ENCODE measurements at places on chromosomes 5 and 9.

GRCh38 chr9:91814753-91815152, 135.3 kb downstream of the ROR2 start:
- no peak for DNase-seq

GRCh38 chr5:115510145-115510645, 34.4 kb downstream of the FEM1C start:
- DNase-seq: no peak

- no peak for DNase-seq
These were observed 206.7 kb downstream of the ARRDC3 start for GRCh38 chr5:91176288-91177016.

- DNase-seq: no peak
These were observed 64.6 kb upstream of the CAST start for GRCh38 chr5:96597438-96598020.

DNA sequence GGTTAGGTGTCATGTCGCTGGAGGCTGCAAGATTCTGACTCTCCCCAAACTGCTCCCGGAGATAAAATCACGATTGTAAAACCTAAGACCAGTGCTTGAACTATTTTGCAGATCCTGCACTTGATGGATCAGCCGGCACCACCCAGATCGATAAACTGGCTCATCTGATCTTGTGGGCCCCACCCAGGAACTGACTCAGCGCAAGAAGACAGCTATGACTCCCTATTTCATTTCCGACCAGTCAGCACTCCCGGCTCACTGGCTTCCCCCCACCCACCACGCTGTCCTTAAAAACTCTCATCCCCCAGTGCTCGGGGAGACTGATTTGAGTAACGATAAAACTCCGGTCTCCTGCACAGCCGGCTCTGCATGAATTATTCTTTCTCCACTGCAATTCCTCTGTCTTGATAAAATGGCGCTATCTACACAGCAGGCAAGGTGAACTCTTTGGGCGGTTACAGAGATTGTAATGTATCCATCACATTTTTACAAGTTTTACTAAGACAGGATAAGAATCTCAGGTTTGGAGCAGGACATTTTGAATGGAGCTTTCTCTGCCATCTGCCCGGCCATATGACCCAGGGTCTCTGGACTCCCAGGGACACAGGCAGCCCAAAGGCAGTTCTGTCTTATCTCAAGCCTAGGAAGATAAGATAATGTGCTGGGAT, 10.6 kb upstream of the PPP1R26 start:
- no peak for DNase-seq

- DNase-seq: no peak
These were observed 19.8 kb upstream of the FAM151B start for GRCh38 chr5:80468131-80468530.

- no peak for DNase-seq
These were observed 833.0 kb upstream of the COX7C start for GRCh38 chr5:85784746-85785145.

DNA sequence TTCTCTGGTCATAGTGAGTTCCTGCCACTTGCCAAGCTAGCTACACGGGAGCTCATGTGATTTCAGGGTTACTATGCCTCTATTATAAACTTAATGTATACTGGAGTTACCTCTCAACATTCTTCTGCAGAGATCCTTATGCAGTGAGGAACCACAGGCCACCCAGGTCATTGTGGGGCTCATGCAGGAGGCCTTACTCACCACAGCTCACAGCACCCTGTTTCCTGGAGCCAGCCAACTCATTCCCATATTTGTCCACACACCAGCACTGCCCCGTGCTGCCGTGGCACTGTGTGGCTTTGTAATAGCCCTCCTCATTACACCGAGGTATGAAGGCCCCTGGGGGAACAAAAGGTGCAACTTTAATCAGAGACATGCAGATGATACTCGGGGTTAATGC, 520.0 kb downstream of the SPOCK1 start:
- DNase-seq: no peak

- peak; percentile 45 for DNase-seq
These were observed 111.7 kb upstream of the PCAT7 start for GRCh38 chr9:94443032-94443722.

- DNase-seq: no peak
These were observed 69.2 kb downstream of the SPATA31D1 start for GRCh38 chr9:82057805-82058204.

DNA sequence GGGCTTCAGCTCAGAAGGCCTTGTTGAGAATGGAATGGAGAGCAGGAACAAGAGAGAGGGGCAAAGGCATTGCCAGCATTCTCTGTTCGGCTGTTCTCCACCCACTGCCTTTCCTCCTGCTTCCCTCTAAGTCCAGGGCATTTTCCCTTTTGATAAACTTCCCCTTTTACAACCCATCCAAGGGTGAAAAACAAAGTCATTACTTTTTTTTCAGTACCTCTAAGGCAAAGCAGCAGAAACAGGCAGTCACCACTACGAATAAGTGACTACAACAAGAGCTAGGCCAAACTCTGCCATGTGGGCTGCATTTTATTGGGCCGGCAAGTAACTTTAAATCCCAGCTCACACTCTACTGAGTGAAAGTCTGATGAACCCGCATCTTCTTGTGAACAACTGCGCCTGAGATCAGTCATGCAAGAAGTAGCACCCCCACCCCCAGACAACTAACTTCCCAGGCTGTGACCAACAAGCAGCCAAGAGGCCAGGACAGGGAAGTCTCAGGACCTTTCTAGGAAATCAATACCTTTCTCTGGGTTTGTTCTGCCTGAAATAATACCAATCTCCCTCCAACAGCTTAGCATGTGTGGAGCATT, 13.1 kb downstream of the IL7R start:
- no peak for DNase-seq

- no peak for DNase-seq
These were observed 140.6 kb upstream of the PRLR start for GRCh38 chr5:35370871-35371270.

GRCh38 chr5:15463231-15463980, 36.6 kb upstream of the FBXL7 start:
- no peak for DNase-seq
